GM23248 (cell line): ENCODE measurements at places on chromosomes 7 and 10.

GRCh38 chr10:21495002-21495751 is 30.3 kb downstream of the SKIDA1 start:
- no peak for DNase-seq

GRCh38 chr7:130386876-130387275 is 6.6 kb downstream of the CPA1 start:
- DNase-seq = no peak

- DNase-seq = no peak
These were observed 4.9 kb upstream of the HERPUD2 start for GRCh38 chr7:35699796-35700305.

DNA sequence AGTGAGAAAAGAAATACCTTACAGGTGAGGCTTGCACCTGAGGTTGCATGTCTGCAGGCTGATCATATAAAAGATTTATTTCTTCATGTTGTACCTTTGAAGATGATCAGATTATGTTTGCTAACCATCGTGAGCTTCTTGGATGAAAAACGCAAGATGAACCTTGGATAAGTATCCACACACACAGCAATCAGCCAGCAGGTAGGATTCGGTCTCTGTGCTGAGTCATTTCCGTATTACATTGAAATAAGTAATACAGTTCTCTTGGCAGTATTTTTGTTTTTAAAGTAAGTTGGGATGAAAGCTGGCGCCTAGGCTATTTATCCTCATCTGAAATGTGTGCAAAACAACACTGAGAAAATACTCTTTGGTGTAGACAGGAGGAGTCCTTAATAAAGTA is 109.0 kb upstream of the PRKCQ start:
- DNase-seq = no peak
